HuH-7 (cell line): ENCODE measurements at places on chromosomes 5 and 9.

DNA sequence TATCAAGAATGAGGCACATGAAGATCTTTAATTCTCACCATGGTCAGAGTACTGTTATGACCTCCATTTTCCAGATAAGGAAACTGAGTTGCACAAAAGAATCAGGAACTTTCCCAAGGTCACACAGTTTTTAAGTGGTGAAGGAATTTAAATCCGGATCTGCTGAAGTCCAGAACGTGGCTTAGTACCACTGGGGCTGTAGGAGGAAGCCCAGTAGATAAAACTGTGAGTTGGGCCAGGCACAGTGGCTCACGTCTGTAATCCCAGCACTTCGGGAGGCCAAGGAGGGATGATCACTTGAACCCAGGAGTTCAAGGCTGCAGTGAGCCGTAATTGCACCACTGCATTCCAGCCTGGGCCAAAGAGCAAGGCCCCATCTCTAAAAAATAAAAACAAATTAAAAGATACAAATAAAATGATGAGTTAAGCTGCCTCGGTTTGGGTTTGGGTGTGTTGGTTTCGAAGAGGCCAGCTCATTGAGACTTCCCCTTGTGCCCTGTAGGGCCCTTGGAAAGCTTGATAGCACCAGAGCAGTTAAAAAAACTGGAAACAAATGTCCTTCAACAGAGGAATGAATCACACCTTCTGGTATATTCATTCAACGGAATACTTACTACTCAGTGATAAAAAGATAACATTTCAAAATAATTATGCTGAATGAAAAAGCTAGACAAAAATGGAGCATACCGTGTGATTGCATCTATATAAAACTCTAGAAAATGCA lies 20.1 kb downstream of the ATOX1 start:
- no peak for DNase-seq

DNA sequence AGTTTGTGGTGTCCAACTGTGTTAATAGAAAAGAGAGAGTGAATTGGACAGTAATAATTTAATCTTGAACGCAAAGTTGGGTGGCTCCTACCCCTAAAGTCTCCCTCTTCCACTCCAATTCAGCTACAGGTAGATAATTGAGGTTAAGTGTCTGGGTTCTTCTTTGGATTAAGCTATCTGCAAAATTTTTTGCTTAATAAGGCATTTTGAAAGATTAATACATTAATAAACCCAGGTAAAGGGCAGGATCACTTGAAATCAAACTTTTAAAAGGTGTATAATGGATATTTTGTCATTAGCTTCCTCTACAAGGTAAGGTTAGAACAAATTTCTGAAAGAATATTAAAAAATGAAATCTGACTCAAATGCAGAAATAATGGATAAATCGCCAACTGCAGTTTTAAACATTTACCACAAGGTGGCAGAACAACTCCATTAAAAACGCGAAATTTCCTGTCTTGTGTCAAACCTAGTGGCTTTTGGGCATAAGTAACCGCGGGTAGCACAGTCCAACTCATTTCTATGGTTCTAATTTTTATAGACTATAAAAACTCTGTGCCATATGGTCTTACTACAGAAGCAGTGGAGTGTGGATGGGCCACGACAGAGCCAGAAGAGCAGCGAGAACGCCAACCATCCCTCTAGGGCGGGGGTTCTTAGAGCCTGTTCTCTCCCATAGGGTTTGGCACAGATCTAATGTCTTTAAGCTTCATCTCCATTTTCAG lies 276.5 kb downstream of the ARHGEF28 start:
- peak; percentile 54 for DNase-seq

DNA sequence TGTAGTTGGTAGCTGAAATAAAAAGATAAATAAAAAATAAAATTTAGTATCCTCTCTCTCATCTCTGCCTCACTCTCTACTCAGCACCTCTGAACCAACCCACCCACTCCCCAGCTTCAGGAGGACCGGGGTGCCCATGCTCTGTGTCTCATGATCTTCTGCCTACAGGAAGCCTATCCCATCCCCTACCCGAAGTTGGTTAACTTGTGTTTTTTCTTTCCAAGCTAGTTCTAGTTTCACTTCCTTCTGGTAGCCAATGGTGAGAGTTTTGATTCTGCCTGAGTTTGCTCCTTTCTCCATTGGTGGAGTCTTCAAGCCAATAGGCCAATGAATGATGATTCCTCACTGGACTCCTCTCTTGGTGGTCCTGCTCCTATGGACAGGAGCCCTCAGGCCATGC lies 32.1 kb downstream of the SNX24 start:
- no peak for DNase-seq

DNA sequence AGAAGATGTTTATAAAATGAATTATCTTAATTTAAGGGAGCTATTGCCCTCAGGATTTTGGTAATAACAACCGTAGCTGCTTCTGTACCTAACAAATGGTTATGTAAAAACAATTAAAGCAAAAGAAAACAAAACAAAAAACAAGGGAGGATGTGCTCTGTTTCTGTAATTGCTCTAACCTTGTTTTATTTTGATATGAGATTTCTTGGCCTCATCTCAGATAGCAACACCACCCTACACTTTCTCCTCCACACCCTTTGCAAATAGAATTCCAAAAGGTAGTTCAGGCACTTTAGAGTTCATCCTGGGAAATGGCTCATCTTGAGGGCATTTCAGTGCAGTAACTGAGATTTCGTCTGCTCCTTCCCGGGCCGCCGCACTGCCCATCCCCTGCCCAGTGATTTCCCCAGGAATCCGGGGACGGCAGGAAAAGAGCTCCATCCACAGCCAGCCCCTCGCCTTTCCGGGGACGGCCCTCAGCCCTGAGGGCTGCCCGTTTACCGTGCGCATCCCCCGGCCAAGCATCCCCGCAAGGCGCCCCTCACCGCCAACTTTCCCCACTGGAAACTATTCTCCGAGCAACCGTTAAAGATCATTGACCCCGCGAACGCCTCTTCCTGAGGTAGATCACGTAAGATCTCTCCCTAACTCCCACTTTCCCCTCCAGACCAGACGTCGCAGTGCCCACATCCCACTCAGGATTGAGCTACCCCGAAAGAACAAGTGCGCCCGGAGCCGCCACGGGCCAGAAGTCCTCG lies 1.2 kb downstream of the FNBP1 start:
- peak; percentile 44 for DNase-seq

- no peak for DNase-seq
Measured at GRCh38 chr9:135443797-135444425, 35.7 kb upstream of the PPP1R26 start.

DNA sequence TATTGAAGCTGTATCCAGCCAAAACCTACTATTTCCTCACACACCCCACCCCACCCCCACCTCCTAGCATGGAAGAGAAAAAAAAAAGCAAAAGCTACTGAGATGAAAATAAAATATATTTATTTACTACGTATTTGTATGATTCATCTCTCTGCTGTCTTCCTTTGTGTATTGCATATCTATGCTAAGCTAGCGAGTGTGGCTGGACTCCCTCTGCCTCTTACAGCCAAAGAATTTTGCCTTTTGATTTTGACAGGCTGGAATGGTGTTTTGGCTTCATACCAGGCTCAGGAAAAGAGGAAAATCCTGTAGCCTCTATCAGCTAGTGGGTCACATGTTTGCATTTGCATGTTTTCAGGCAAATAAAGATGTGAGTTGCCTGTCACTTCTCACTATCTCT lies 2.2 kb downstream of the ABLIM3 start:
- no peak for DNase-seq

DNA sequence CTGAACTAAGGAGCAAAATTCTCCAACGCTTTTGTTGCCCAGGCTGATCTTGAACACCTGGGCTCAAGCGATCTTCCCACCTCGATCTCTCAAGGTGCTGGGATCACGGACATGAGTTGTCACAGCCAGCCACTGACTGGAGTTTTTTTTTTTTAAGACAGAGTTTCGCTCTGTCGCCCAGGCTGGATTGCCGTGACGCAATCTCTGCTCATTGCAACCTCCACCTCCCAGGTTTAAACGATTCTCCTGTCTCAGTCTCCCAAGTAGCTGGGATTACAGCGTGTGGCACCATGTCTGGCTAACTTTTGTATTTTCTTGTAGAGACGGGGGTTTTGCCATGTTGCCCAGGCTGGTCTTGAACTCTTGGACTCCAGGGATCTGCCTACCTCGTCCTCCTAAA lies 58.2 kb downstream of the EHMT1 start:
- no peak for DNase-seq
